ENCODE measurements at places on chromosomes 13 and 19.

GRCh38 chr13:28046981-28047380, 53.4 kb downstream of the FLT3 start:
- no peaks in the 10 kb centered on the region for H3K27me3 ChIP-seq
- H3K4me3 ChIP-seq = no peak overlapping the region
- H3K27ac ChIP-seq = no peak overlapping the region
- no peaks in the 10 kb centered on the region for H3K4me1 ChIP-seq
- DNase-seq = no peak

DNA sequence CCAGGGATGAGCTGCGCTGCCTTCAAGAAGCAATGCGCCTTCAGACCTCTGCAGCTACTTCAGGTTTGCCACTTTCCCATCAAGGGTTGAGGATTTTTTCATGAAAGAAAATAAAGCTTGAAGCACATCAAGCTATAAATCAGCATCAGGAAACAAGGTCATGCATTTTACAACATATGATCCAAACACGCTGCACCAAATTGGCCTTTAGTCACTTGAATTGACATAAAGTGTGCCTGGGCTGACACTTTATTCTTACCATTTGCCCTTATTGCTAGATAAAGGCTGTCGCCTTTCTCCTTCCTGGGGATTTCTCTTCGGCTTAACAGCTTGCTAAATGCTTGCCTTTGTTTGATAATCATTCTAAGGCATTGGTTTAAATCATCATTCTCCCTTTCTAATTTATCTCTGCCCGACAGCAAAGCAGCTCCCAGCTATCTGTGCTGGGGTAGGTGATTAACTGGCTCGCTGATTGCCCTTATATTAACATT, 87.7 kb downstream of the LHFPL6 start:
- H3K27ac ChIP-seq = no peak overlapping the region
- H3K36me3 ChIP-seq = no peaks in the 10 kb centered on the region
- H3K4me1 ChIP-seq = no peaks in the 10 kb centered on the region
- H3K4me3 ChIP-seq = no peak overlapping the region

GRCh38 chr19:6891761-6892385, 4.5 kb downstream of the ADGRE1 start:
- H3K27ac ChIP-seq = no peak overlapping the region
- DNase-seq = no peak
- no peaks in the 10 kb centered on the region for H3K4me1 ChIP-seq
- no peak overlapping the region for H3K4me3 ChIP-seq

- H3K4me1 ChIP-seq = no peaks in the 10 kb centered on the region
- no peak overlapping the region for H3K27ac ChIP-seq
- peak; percentile 13 for DNase-seq
Observed at GRCh38 chr19:42563352-42564210, 31.1 kb downstream of the CEACAM8 start.

- no peaks in the 10 kb centered on the region for H3K27me3 ChIP-seq
- H3K27ac ChIP-seq = no peak overlapping the region
- H3K36me3 ChIP-seq = no peaks in the 10 kb centered on the region
- DNase-seq = no peak
Observed at GRCh38 chr19:4802711-4803110, 11.2 kb downstream of the FEM1A start.

GRCh38 chr13:110331362-110331761, 24.3 kb downstream of the COL4A2 start:
- H3K4me1 ChIP-seq = peaks cover 4% of the 10 kb centered on the region
- peaks cover 2% of the 10 kb centered on the region for H3K36me3 ChIP-seq
- H3K4me3 ChIP-seq = no peak overlapping the region
- H3K27me3 ChIP-seq = no peaks in the 10 kb centered on the region

- no peaks in the 10 kb centered on the region for H3K4me1 ChIP-seq
- no peak overlapping the region for H3K27ac ChIP-seq
- H3K4me3 ChIP-seq = no peak overlapping the region
- H3K27me3 ChIP-seq = no peaks in the 10 kb centered on the region
Observed at GRCh38 chr13:100530671-100531213, 57.8 kb downstream of the GGACT start.

DNA sequence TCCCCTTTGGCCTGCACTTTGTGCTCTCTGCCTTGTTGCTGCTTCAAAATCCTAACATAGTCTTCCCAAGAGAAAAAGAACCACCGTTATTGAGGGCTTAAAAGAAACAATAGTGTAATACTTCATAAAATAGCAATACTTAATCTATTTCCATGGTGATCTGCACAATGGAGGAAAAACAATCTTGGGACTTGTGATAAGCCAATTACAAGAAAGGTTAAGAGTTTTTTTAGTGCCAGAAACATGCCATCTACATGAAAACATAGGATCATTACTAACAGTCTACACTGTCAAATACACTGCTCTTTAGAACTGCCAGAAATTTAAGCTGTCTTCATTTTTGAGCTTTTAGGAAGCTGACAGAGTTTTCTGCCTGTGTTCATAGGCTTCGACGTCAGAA, 54.1 kb upstream of the MAB21L1 start:
- no peak overlapping the region for H3K4me3 ChIP-seq
- no peak for DNase-seq
- H3K36me3 ChIP-seq = no peaks in the 10 kb centered on the region
- H3K27me3 ChIP-seq = no peaks in the 10 kb centered on the region

- no peaks in the 10 kb centered on the region for H3K4me1 ChIP-seq
- H3K4me3 ChIP-seq = no peak overlapping the region
- no peaks in the 10 kb centered on the region for H3K36me3 ChIP-seq
- no peak for DNase-seq
- no peaks in the 10 kb centered on the region for H3K27me3 ChIP-seq
Observed at GRCh38 chr13:34208336-34208735, 390.4 kb downstream of the RFC3 start.

- DNase-seq = no peak
- no peak overlapping the region for H3K4me3 ChIP-seq
- no peaks in the 10 kb centered on the region for H3K4me1 ChIP-seq
- no peaks in the 10 kb centered on the region for H3K27me3 ChIP-seq
Observed at GRCh38 chr13:104766319-104766718, 1700.1 kb upstream of the SLC10A2 start.

- H3K4me3 ChIP-seq = no peak overlapping the region
- no peak overlapping the region for H3K27ac ChIP-seq
- H3K27me3 ChIP-seq = no peaks in the 10 kb centered on the region
- H3K4me1 ChIP-seq = no peaks in the 10 kb centered on the region
- no peak for DNase-seq
Observed at GRCh38 chr13:111519490-111520170, 199.2 kb downstream of the TEX29 start.

DNA sequence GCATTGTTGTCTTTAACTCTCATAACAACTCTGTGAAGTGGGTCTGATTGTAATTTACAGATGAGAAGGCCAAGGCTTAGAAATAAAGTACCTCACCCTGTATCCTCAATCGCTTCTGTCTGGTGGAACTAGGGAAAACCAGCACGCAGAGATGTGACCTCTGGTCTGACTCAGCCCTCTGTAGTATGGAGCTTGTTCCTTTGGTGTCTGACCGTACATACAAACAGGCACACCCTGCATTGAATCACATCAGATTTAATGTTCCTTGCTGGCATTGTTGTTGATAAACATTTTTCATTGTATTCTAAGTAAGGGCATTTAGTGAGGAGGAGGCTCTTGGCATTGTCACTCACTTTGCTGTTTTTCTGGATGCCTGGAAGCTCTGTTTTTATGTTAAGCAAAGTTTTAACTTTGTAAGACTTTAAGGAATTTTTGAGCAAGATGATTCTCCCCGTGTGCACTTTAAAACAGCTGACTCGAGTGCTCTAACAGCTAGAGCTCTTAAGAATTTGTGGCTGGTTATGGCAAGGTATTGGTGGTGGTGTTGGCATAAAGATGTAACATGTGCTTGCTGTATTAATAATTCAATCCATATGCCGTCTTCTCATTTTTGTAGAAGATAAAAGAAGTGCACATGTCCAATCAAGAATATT, 89.0 kb upstream of the SPATA13 start:
- H3K36me3 ChIP-seq = no peaks in the 10 kb centered on the region
- no peak for DNase-seq
- H3K27ac ChIP-seq = no peak overlapping the region
- peaks cover 18% of the 10 kb centered on the region for H3K4me1 ChIP-seq
- H3K27me3 ChIP-seq = no peaks in the 10 kb centered on the region
- H3K4me3 ChIP-seq = no peak overlapping the region

Measured in large intestine (tissue), 12 donors.